ENCODE measurements at places on chromosomes 12 and 14.

- DNase-seq: no peak
Observed at GRCh38 chr12:98696036-98696646, 51.1 kb downstream of the APAF1 start.

DNA sequence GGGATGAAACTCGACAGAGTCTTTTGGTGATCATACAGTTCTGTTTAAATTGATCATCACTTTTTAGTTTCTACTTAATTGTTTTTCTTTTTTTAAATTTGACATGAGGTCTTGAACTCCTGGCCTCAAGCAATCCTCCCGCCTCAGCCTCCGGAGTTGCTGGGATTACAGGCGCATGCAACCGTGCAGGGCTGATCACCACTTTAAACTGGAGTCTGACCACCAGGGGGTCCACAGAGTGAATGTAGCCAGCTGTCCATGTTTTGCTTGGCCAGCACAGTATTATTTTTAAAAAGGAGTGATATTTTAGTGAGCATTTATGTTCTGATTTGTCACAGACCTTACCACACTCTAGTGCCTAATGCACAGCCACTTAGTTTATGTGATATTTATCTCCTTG, 10.7 kb downstream of the DAAM1 start:
- no peak for DNase-seq

GRCh38 chr14:105282098-105282725, 18.6 kb downstream of the BRF1 start:
- no peak for DNase-seq

GRCh38 chr14:38404616-38405015, 148.7 kb upstream of the CLEC14A start:
- DNase-seq: no peak

DNA sequence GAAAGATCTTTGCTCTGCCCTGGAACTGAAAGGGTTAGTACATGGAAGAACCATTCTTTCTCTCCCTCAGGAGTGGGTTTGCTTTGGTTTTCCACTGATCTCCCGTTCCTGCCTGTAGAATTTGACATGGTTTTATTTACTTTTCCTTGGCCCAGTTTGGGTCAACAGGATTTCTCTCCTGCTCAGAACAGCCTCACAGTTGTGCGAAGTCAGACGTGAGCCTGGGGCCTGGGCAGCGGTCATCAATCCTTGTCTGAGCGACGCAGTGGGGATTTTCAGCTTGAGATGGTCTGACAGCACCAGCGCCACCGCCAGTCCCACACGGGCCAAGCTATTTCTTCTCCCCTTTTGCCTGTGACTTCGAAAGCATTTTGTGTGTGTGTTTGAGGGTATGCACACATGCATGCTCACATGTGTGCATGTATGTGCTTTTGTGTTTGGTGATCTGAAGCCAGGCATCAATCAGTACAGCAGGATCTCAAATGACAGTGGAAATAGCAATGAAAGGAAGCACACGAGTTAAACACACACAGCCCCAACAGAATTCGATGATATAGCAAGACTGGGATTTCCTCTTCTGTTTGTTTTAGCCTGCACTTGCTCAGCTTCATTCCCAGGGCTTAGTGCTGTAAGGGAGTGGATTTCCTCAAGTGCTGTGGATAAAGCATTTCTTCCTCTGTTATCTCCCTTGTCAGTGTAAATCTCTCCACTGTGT, 58.3 kb downstream of the SMOC1 start:
- no peak for DNase-seq

DNA sequence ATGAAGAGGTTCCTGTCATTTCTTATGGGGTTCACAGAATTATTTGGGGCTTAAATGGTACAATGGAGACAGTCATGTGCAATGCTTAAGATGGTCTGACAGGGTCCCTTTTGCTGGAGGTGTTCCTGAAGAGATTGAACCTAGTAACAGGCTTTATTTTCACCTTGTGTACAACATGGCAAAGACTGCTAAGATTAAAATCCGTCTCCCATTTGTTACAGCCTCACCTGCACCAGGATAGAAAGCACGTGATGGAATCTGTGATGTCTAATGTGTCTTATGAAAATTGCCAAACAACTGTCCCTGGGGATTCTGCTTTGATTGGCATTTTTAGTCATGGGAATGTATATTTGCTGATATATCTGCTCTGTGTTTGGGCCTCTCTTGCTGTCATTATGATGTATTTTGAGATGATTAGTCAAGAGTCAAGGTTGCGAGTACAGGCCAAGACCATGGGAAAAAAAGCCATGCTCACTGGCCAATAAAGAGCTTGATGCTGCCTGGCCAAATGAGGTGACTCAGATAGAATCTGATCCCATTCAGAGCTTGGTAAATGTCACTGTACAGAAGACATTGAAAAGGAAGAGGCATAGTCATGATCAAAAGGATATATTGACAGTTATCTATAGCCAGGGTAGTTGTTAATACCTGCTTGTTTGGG, 96.1 kb downstream of the FLRT2 start:
- DNase-seq: no peak

- DNase-seq: no peak
Observed at GRCh38 chr12:83122623-83122934, 435.9 kb downstream of the TMTC2 start.

DNA sequence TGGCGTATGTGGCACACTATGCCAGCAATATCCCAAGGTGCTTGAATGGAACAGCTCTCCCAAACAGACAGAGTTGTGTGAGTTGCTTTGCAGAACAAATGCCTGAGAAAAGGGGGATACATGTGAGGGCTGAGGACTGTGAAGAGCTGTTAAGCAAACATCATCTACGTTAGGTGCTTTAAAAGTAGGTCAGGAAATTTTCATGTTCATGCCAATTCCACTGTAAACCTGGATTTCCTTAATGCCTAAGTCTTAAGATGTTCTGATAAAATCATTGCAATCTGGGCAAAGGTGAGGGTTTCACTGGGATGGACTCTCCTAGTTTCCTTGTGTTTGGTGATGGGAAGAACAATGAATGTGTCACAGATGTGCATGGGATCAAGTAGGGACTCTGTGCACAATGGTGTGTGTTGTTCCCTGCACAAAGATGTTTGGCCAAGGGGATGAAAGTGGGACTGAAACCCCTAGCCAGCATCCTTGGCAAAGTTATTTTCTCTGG, 227.9 kb downstream of the KTN1 start:
- DNase-seq: no peak

DNA sequence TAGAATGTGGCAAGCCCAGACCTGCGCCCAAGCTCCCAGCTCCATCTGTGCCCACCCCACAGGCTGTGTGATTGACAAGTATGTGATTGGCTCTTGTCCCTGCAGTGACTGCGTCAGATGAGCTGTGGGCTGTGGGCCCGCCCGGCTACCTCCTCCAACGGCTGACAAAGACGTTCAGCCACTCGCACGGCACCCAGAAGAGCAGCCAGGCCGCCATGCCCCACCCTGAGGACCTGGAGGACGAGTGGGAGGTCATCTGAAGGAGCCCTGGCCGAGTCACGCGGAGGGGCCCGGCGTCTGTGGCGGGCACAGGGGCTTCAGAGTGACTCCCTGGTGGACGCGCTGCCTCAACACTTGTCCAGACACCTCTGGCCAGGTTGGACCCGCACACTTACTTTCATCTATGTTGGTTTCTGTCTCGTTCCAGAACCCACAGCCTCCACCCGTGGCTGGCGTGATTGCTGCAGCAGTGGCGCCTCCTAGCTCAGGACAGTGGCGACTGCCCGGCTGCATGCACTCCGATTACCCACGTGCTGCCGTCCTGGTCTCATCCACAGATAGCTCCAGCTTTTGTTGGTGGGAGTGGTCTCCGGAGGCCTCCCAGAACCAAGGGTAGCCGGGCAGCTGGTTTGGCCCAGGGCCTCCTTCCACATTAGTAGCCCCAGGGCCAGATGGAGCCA, 11.4 kb downstream of the ANKRD9 start:
- DNase-seq: no peak

GRCh38 chr12:53217051-53217930, 10.2 kb upstream of the ITGB7 start:
- DNase-seq: no peak

GRCh38 chr12:123410041-123410412, 26.1 kb downstream of the KMT5A start:
- no peak for DNase-seq

DNA sequence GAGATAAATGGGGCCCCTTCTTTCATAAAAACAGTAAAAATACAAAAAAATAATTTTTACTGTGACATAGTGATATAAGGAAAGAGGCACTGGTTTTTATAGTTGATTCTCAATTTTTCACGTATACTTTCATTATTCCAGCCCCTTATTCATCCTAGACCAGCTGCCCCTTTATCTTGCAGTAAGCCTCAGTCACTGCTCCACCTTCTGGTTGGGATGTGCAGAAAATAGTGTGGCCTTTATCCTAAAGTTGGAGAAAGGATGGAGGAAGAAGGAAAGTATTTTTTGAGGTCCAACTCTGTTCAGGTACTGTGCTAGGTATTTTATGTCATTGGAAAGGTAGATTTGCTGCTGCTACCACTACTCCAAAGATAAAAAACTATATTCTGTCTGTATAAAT, 172.7 kb downstream of the ANO6 start:
- DNase-seq: no peak

DNA sequence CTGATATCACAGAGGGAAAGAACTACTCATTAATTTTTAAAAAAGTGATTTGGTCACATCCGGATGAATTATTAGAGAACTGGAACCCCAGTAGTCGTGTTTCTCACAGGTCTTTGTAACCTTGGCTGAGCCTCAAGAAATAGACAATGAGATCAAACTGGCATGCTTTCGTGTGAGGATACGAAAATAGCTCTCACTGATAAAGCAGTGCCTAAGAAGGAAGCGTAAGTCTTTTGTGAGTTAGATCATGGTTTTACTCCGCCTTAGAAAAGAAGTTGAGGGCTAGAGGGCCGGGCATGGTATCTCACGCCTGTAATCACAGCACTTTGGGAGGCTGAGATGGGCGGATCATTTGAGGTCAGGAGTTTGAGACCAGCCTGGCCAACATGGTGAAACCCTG, 33.8 kb upstream of the GALNT16 start:
- DNase-seq: no peak

DNA sequence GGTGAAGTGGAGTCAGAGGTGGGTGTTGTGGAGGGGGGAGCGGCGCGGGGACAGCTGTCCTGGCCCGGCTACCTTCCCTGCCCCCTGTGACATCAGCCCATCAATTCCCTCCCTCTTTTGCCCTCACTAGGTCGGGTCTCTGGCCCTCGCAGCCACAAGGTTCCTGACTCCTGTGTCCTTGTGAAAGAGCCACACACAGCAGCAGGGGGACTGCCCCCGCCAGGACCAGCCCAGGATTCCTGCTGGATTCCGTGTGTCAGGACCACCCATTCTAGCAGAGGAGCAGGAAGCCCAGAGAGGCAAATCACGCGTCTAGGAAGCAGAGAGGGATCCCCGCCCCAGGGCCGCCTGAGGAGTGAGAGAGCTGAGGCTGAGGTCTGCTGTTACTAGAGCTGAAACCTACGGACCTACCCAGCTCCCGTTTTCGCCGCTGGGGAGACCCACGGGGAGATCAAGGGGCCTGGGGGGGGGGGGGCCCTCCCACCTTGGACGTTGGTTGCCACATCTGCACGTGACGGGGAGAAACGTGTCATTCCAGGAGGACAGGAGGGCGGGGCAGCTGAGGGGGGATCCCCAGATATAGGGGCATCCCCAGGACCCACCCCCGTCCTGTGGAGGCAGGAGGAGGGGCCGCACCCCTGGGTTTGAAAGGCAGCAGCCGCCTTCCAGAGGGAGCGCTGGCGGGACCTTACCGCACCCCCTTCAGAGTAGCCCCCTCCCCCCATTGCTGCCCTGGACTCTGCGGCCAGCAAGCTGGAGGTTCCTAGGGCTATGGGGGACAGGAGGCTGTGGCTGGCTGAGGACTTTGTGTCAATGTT, 12.5 kb upstream of the INF2 start:
- peak; percentile 44 for DNase-seq

DNA sequence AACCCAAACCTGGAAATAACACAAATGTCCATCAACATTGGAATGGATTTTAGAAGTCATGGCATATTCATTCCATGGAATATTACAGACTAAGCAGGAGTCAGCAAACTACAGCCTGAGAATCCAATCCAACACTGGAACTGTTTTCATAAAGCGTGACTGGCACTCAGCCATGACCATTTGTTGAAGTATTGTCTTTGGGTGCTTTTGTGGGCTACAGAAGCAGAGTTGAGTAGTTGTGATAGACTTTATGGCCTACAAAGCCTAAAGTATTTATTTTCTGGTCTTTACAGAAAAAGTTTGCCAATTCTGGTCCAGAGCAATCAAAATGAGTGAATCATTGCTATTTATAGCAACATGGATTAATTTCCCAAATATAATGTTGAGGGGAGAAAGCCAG, 34.5 kb upstream of the FRS2 start:
- no peak for DNase-seq

DNA sequence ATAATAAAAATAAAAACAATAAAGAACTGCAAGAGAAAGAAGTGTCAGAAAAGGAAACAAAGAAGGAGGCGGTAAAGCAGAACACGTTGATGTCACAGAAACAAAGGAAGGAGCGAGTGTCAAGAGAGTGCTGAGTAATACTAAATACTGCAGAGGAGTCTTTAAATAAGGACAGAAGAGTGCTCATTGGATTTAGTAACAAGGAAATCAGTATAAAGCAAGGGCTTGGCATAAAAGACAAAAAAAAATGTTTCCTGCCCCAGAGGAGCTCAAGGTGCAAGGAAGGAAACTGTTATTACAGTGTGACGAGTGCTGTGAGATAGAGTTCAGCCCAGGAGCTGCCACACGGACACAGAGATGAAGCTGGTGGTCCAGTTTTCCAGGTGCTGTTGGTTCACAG, 8.4 kb upstream of the TUBA1A start:
- DNase-seq: no peak

GRCh38 chr12:26295001-26295400, 99.6 kb downstream of the SSPN start:
- no peak for DNase-seq

Measured in stimulated activated CD4-positive, alpha-beta T cell treated with anti-CD3 and anti-CD28 coated beads, Interleukin-15, amount 100 ng/mL, for 1 hour (primary cell).